A549 (cell line): ENCODE measurements at places on chromosomes 13 and 19.
A peak's percentile ranks its signal among the peaks of the same experiment; 100 is the strongest.

GRCh38 chr13:100388923-100389322 lies 199.7 kb downstream of the GGACT start:
- DNase-seq = no peak

- no peak for DNase-seq
Observed at GRCh38 chr13:90750021-90750420, 597.5 kb upstream of the MIR17HG start.

DNA sequence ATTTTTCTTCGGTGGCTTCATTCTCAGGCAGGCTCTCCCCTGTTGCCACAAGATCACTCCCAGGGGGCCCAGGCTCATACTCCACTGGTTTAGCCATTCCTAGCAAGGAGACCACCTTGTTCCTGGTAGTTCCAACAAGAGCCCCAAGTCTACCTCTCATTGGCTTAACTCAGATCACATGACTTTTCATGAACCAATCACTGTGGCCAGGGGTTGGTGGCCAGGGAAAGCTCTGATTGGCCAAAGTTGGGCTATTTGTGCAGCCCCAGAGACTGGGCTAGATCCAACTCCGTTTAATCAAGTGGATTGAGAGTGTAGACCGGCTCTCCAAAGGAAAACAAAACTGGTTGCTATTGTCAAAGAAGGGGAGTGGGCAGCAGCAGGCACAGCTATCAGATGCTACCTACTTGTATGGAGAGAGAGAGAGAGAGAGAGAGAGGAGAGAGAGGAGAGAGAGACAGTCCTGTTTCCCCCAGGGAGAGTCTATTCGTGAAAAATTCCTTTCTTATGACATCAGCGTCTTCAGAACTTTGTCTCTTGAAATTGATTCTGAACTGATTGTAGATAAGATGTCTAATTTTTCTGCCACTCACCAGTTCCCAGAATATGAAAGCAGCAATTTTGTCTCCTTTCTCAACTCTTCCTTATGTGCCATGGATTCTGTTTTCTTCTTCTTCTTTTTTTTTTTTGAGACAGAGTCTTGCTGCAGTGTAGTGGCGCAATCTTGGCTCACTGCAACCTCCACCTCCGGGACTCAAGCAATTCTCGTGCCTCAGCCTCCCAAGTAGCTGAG lies 5.9 kb downstream of the CEACAM19 start:
- DNase-seq = peak; percentile 89

- DNase-seq = no peak
Observed at GRCh38 chr13:25352230-25352629, 19.5 kb upstream of the ATP8A2 start.

DNA sequence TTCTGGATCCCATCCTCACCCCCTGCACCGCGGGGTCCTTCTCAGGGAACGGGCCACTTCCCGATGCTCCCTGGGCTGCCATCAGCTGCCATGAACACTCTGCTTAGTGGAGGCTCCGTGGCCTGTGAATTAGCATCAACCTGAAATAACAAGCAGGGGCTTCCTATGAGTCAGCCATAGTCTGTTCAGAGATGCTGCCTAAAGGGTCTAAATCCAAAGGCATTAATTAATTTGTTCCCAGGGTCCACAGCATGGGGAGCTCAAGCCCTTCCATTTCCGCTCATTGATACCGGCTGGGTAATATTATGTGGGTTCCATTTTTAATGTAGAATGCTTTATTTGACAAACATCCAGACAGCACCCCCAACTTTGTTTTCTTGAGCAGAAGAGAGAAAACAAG lies 341.9 kb upstream of the TMTC4 start:
- DNase-seq = no peak
